ENCODE measurements at places on chromosomes 6 and 20. TPM values are rescaled to one million over a fixed set of nuclear protein-coding genes. Genes with fewer than 3 reads are reported as not detected.

- no peak for DNase-seq
These were observed 85.2 kb downstream of the SHLD1 start for GRCh38 chr20:5835321-5835821.

DNA sequence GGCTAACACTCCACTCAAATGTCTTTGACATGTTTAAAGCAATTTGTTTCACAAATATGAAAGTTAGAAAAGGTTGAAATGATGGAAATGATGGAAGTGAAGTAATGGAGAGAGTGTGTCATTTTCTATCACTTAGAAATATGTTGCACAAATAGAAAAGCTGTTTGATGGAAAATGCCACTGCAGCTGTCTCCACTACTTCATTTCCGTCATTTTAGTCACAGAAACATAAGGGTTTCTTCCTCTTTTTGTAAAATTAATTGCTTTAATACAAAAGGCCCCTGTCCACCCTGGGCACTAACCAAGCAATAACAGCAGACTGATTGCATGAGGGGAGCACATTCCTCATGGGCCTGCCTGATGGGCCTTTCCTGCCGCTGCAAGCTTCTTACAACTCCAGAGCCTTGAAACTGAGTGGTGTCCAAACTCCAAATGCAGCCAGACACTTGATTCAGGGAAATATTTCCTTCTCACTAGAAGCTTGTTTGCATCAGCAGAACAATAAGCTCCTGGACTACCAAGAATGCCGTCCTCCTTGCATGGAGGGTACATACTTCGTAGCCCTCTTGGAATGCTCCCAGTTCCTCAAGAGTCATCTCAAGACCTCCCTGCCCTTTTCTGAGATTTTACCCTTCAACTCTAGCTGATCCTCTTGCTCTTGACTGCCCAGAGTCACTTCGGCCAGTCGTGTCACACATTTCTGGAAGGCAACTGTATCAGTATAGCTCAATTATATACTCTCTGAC is 36.1 kb downstream of the F13A1 start:
- peak; percentile 7 for DNase-seq

DNA sequence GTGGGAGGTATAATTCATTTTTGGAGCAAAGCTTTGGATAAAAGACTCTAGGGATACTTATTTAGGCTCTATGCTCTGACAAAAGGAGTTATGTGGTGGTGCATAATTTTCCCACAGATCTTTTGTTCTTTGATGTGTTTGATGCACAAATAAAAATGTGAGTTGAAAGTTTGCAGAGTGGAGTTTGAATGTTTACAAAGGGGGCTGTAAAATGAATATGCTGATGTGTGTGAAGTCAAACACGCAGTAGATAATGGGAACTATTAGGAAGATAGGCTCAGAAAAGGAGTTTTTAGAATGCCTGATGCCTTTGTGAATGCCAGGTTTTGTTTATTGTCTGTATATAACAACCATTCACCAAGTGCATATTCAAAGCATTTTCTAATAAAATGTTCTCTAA is 545.0 kb upstream of the EPHA7 start:
- no peak for DNase-seq

The SNAI1 gene
- polyA plus RNA-seq: 13.0 TPM

DNA sequence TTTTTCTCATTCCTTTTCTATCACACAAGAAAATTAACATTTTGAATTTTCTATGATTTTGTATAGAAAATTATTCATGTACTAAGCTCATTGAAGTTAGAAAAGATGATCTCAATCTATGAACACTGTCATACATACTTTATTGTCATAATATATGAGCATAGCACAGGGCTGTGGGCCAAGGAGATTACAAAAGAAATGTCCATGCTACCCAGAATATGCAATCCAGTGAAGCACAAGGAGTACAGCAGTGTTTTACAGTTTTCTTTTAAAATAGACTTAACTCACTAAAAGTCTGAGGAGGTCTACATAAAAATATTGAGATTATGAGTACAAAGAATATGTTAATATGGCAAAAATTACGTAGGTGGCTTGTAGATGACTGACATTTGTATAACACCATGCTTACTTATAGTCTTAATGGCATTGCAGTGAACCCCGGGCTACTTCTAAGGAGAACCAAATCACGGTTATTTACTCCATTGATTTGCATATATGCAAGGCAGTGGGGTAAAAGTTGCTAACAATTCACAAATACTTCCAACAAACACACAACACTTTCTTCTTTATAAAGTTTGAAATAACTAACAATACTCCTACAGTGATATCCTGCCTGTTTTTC is 257.1 kb downstream of the BCKDHB start:
- no peak for DNase-seq

- no peak for DNase-seq
These were observed 1.5 kb upstream of the CRIP3 start for GRCh38 chr6:43310134-43310533.

The PSMA7 gene
- 151 TPM for polyA plus RNA-seq

The HRH3 gene
- 0.50 TPM for polyA plus RNA-seq

- no peak for DNase-seq
These were observed 10.5 kb upstream of the PCMTD2 start for GRCh38 chr20:64244870-64245603.

The SCRT2 gene
- polyA plus RNA-seq: not detected

DNA sequence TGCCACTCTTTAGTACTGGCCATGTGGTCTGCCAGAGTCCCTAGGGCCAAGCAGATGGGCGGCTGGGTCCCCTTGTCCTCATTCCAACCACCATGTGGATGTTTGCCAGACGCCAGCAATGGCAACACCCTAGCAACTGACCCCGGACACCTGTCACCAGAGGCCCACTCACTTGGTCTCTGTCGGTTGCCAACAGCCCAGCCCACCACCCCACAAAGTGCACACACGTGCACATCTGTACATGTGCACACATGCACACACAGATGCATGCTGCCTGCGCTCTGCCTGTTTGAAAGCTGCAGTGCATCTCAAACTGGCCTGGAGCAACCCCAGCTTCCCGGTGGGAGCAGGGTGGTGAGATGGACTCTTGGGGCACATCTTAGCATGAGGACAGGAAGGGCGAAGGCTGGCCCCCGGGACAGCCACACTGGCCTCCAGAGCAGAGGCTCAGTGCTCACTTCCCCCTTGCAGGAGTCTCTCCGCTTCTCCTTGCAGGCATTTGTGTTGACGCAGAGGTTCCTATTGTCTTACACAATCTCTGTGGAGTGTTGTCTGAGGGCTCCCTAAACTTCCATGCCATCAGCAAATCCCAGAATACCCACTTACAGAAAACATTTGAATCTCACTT is 54.0 kb downstream of the PSMG4 start:
- no peak for DNase-seq

The TRPC4AP gene
- 31.0 TPM for polyA plus RNA-seq

GRCh38 chr20:48926821-48927220 is 5.3 kb downstream of the ARFGEF2 start:
- no peak for DNase-seq

DNA sequence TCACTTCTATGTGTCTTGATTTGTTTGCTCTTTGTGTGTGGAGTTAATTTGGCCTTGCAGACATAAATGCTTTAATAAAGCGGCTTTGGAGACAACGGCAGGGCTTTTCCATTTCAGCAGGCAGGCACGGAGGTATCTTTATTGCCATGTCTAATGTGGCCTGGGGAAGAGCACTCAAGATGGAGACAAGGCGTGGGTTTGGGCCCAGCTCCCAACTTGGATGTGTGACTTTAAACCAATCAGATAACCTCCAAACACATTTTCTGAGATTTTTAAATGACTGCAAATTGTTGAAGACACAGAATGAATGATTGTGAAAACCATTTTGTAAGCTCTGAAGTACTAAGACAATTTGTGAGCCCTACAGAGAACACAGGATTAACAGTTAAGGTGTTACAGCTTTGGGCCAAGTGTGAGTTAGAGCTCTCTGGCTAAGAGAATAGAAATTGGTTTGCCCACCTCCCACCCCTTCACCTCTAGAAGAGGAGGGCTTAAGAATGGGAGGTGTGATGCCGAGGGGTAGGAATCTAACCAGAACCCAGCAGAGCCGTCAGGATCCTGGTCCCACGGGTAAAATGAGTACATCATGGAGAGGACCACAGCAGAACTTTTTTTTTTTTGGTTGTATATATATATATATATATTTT is 9.0 kb downstream of the DYNLT1 start:
- no peak for DNase-seq

- DNase-seq: no peak
These were observed 51.2 kb upstream of the PDYN start for GRCh38 chr20:2045101-2045500.

DNA sequence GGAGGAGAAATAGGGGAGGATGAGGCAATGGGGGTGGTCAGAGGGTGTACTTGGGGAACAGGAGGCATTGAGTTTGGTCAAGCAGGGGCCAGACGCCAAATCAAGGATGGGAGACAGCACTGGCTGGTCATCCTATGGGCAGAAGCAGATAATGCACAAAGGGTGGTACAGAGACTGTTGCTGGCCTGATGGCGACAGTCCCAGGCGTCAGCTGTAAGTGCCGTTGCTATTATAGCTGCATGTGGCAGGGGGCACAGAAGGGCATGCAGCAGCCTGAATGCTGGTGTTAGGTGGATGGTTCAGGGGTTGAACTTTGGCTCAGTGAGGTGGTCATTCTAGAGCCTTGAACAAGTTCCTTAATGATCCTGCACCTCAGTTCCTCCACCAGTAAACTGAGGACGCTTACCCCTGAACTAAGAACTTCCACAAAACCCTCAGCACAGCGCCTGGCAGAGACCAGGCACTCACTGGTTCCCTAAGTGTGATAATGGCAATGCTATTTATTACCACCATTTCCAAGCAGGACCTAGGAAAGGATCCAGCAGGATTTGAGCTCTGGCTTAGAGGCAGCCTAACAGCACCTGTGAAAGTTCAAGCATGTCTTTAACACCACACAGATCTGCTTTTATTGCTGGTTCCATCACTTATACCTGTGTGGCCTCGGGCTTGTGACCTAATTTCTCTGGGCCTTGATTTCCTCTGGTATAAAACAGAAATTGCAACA is 162.7 kb downstream of the INSM1 start:
- DNase-seq: no peak

DNA sequence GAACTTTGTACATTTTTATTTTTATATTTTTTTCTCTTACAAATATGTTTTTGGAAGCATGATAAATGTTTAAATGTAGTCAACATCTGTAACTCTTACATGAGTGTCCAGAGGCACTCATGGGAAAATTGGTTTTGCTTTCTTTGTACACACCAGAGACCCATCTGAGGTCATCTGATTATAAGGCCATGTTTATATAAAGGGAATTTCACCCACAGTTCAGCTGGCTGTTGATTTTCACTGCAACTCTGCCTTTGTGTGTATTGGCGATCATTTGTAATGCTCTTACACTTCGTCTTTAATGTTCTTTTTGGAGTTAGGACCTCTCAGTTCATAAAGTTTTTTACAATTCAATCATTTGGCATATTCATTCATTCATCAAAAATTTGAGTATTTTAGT is 28.1 kb downstream of the RIOK1 start:
- no peak for DNase-seq

The EDN1 gene
- 3.6 TPM for polyA plus RNA-seq

The IL17F gene
- polyA plus RNA-seq: not detected

DNA sequence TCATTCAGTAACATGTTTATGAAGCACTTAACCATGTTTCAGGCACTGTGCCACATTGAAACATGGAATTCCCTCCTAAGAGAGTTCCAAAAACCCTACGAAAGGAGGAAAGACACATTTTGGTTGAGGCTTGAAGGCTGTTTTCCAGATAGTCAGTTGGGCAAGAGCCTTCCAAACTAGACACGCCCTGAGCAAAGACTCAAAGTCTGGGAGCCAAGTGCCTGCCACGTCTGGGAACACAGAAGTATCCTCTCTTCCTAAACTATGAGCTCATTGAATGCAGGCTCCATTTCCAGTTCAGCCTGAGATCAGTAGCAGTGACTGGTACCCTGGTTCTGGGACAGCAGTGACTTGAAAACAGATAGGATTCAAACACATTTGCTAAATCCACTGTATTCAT is 74.5 kb upstream of the FAM8A1 start:
- DNase-seq: no peak

- DNase-seq: no peak
These were observed 6.7 kb downstream of the GPR31 start for GRCh38 chr6:167150941-167151549.

GRCh38 chr6:27608916-27609883 is 136.3 kb upstream of the ZNF184 start:
- no peak for DNase-seq

DNA sequence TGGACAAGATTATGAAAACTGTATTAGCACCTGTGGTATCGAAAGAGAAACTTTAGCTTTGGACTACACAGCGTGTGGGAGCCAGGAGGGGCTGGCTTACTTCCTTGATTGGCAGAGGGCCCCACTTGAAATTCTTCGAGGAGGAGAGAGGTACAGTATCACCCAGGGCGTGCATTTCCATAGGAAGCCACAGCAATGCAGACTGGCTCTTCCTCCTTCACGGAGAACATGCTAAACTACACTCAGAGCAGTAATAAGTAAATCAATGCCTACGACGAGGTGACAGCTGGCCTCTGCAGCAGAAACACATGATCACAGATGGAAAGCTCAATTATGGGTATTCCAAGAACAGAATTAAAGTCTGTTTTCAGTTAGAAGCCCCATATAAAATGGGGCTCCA is 44.2 kb downstream of the MYLK4 start:
- no peak for DNase-seq

DNA sequence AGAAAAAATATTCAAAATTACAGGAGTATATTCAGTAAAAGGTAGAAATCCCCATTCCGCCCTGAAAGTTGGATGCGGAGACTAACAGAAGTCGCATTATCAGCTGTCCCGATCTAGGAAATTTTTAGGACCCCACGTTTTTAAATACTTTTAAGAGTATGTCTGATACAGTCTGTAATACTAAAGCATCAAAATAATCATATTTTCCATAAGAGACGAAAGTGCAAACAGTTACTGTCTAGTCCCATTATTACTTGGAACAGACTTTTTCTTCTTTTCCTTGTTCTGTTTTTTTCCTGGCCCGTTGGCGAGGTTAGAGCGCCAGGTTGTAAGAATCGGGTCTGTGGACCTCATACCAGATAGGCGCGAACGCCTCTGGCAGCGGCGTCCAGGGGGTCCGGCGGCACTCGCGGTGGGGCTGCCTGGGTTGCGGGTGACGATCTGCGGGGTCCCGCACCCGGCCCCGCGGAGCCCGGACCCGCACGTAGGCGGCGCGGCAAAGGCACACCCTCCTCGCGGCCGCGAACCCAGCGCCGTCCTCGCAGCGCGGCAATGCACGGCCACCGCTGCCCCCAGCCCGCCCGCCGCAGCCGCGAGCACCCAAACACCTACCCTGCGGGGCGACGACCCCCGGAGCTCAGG is 460 bp downstream of the PLAGL1 start:
- DNase-seq: no peak

DNA sequence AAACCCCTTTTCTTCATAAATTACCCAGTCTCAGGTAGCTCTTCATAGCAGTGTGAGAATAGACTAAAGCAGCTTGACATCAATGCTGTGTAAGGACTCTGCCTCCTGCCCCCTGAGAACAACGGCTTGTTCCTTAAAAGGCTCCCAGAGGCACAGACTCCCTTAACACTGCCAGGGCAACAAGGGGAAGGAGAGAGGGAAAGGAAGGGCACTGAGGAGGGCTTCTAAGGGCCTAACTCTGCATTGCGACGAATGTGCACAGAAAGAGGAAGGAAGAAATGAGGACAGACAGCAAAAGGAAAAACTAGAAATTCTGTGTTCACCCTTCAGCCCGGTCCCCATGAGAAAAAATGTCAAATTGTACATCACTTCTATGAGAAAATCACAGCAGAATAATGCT is 74.0 kb downstream of the AGPAT4 start:
- no peak for DNase-seq

- DNase-seq: peak; percentile 32
These were observed 43.0 kb upstream of the PBOV1 start for GRCh38 chr6:138261116-138261780.

- DNase-seq: no peak
These were observed 1164.7 kb upstream of the GJE1 start for GRCh38 chr6:140968062-140968461.

Measured in muscle of arm (tissue), 14 donors.